ENCODE measurements at places on chromosomes 12 and 14.

DNA sequence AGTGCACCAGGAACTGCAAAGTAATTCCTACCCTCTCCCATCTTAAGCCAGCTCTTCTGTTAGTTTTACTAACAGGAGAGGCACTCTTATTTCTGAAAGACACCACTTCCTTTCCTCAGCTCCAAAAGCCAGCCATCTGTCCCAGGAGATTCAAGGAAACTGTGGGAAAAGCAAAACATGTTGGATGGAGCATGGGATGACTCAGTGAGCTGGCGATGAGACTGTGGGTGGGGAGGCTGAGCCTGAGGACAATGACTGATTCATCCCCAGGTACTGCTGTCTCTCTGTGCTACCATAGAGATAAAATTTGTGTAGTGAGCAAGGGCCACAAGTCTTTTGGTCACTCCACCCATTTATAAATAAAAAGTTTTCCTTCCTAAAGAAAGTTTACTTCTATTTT, 141.4 kb downstream of the MYRFL start:
- DNase-seq = no peak

- DNase-seq = peak; percentile 26
Measured at GRCh38 chr12:29763301-29763683, 20.4 kb downstream of the TMTC1 start.

DNA sequence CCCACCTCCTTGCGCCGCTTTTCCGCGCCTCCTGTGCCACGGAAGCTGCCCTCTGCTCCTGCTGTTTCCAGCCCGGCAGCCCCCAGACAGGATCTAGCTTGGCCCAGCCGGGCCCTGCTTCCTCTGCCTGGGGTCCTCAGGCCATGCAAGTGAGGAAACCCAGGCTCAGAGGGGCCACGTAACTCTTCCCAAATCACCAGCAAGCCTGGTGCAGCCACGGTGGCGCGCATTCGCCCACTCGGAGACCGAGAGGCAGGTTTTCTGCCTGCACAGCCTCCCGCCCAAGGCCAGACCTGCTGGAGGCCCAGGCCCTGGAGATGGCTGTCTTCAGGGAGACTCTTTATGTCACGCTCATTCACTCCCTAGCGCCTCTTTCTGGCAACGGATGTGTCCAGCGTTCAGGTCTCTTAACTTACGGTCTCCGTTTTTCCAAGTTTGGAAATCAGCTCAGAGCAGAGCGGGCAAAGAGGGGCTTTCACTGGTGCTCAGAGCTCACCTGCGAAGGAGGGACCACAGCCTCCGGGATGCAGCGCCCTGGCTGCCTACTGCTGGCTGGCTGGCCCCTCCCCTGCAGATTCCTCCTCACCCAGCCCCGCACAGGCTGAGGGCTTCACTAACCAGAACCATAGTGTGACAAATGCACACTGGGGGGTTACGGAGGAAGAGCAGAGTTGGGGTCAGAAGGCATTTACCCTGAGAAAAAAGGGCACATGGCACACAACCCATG, 20.6 kb upstream of the CEP170B start:
- peak; percentile 55 for DNase-seq

DNA sequence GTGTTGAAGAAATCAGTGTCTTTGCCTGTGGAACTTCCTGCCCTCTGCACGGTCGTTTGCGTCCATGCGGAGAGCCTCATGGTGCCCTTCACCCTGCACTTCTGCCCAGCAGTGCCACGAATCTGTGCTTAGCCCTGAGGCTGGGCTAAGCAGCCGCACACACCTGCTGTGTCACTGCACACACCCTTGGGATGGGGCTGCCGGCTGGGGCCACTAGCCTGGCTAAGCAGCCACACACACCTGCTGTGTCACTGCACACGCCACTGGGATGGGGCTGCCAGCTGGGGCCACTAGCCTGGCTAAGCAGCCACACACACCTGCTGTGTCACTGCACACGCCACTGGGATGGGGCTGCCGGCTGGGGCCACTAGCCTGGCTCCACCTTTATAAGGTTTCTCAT, 188.5 kb downstream of the KIF26A start:
- no peak for DNase-seq

DNA sequence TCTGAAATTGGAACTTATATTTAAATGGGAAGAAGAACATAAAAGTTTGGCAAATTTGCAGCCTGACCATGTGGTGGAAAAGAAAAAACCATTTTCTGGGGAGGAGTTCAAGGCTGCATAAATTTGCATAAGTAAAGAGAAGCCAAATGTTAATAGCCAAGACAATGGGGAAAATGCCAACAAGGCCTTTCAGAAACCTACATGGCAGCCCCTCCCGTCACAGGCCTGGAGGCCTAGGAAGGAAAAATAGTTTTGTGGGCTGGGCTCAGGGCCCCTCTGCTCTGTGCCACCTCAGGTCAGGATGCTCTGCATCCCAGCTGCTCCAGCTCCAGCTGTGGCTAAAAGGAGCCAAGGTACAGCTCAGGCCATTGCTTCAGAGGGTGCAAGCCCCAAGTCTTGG, 67.6 kb upstream of the CCDC60 start:
- DNase-seq = peak; percentile 62

- DNase-seq = no peak
Measured at GRCh38 chr14:96617635-96618034, 115.5 kb downstream of the PAPOLA start.

GRCh38 chr12:101802486-101802885, 28.3 kb downstream of the GNPTAB start:
- DNase-seq = no peak

- no peak for DNase-seq
Measured at GRCh38 chr14:71322655-71323250, 415.5 kb downstream of the PCNX1 start.

DNA sequence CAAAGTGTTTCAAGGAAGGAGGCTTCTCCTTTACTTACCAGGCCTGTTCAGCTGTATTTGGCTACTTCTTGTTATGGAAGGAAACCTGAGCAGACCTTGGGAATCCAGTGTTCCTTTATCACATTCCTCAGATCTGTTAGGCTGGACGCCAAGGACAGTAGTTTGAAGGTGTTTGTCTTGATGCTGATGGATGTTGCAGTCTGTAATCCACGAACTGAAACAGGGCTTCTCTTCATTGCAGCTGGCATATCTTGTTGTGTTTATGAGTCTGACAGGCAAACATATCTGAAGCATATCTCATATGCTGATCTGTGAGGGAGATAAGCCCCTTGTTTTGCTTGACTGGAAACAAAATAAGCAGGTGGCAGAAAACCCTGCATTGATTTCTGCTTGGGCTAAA, 904.3 kb downstream of the NRXN3 start:
- no peak for DNase-seq

DNA sequence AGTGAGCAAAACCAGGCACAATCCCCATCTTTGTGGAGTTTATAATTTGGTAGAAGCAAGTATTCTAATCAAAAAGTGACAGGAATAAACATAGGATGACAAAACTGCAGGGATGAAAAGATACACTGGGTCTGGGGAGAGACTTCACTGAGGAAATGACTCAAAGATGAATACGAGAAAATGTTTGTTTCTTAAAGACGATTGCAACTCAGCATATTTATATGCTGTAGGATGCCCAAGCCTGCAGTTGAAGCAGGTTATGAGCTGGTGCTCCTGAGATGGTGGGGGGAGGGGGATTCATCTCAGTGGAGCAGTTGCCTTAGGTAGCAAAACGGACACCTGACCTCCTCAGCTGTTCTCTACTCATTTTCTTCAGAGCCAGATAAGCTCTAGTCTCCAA, 13.4 kb upstream of the SLC38A4 start:
- DNase-seq = no peak

- no peak for DNase-seq
Measured at GRCh38 chr12:64034901-64035576, 187.1 kb downstream of the KICS2 start.

DNA sequence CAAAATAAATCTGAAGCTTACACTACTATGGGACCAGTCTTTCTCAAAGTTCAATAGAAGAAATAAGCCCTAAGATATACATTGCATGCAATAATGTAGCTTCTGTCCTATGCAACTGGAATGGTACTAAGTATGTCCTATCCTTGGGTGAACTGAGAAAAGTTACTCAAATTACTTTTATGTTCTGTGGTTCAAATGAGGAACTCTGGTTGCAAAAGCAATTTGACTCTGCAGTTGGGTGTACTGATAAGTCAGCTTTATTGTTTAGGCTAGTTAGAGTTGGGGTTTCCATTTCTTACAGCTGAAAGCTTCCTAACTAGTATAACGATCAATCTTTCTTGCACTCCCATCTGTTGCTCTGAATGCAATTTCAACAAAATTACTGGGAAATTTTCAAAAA, 29.2 kb downstream of the GPR135 start:
- DNase-seq = no peak

GRCh38 chr14:35814371-35815005, 5.4 kb upstream of the RALGAPA1 start:
- peak; percentile 87 for DNase-seq

DNA sequence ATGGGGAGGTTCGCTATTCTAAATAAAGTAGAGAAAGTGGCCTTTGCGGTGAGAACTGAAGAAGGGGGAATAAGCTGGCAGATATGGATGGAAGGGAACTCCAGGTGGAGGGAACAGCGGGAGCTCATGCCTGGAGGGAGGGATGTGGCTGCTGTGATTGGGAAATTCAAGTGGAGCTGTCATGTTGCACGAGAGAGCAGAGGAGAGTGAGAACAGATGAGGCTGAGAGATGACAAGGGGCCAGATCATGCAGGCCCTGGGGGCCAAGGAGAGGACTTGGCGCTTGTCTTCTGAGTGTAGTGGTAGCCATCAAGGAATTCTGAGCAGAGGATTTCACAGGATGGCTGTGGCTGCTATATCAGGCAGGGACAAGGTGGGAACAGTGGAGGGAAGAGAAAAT, 35.0 kb downstream of the TGFB3 start:
- DNase-seq = no peak

GRCh38 chr12:96219700-96220206, 25.6 kb downstream of the ELK3 start:
- no peak for DNase-seq

DNA sequence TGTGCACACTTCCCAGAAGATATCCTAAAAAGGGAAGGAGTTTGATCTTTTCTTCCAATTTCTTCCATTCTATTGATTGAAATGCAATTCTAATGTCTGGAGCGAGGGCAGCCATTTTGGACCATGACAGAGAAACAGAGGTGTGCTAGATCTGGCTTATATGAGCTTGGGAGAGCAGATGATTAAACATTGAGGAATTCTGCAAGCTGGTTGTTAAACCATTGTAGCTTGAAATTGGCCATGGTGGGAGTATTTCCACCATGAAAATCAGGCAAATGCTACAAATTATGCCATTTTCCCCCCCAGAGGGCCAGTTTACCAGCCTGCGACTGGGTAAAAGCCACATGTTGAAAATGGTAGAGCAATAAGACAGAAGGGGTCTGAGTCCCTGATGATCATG, 155.0 kb downstream of the PAWR start:
- no peak for DNase-seq

DNA sequence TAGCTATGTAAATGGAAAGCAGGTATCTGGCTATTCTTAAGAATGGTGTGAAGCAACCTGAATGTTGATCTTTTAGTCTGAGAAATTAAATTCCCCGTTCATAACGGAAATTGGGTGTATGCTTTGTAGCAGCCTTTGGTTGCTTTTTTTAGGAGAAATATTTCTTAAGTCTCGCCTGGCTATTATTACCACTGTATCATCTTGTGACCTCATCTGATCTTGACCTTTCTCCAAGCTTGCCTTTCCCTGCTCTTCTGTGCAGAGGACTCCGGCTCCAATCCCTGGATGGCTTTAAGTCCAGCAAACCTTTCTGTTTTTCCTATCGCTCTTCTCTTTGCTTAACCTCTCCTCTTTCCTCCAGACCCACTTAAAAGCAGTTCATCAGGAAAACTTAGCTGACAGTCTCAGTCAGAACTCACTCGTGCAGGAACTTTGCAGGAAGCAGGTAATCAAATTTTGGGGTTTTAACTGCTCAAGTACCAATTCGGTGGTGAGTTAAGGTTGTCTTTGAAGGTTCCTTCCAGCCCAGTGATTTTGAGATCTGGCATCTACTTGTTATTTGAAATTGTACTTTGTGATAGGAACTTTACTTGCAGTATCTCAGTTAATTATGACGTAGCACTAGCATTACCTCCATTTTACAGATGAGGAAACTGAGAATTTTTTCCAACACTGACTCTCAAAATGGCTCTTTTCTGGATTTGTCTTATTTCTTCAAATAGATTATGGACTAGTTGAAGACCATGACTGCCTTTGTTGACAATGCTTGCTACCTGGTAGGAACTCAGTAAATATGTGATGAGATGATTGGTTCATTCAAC, 14.1 kb downstream of the PPFIBP1 start:
- DNase-seq = no peak

DNA sequence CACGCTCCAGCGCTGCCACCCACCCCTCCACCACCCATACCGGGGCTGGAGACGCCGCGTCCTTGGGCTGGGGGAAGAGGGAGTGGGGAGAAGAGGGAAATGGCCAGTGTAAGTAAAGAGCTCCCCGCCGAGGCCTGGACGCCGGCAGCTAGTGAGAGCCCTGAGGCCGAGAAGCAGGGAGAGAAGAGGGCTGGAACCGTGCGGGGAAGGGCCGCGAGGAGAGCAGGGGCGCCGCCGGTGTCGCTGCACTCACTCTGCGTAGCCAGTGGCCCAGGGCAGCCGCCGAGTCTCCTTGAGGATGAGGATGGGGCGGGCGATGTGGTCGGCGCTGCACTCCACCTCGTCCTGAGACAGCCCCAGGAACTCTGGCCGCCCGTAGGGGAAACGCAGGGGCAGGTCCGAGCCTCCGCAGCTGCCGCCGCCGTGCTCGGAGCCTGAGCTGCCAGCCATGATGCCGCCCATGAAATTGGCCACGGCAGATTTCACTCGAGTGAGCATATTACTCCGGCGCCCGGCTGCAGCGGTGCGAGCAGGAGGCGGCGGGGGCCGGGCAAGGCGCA, 631 bp downstream of the PPM1H start:
- peak; percentile 68 for DNase-seq

DNA sequence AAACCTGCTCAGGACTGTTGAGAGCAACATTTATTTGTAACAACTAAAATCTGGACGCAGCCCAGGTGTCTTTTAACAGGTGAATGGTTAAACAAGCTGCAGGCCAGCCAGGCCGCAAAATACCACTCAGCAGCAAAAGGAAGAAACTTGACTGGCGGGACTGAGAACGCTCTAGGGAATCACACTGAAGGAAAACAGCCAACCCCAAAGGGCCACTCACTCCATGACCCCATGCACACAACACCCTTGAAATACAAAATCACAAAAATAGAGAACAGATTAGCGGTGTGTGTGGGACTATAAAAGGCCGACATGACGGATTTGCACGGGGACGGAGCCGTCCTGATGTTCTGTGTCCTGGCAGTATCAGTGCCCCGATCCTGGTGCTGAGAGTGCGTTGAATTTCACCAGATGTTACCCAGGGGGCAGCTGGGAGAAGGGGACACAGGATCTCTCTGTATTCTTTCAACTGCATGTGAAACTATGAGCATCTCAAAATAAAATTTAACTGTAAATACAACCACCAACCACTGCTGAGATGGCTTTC, 23.0 kb downstream of the VPS37B start:
- DNase-seq = no peak

GRCh38 chr12:26732005-26732908, 100.7 kb downstream of the ITPR2 start:
- no peak for DNase-seq

GRCh38 chr12:25818596-25819390, 139.7 kb upstream of the RASSF8 start:
- no peak for DNase-seq

GRCh38 chr12:44627387-44628166, 248.5 kb downstream of the NELL2 start:
- DNase-seq = no peak

GRCh38 chr12:13425766-13426165, 229.2 kb downstream of the EMP1 start:
- DNase-seq = no peak

GRCh38 chr14:63174760-63175191, 29.5 kb upstream of the RHOJ start:
- peak; percentile 78 for DNase-seq

GRCh38 chr14:80996049-80996901, 40.9 kb downstream of the TSHR start:
- DNase-seq = peak; percentile 60

Measured in GM23338 (cell line).